ENCODE measurements at places on chromosomes 7 and 10.

DNA sequence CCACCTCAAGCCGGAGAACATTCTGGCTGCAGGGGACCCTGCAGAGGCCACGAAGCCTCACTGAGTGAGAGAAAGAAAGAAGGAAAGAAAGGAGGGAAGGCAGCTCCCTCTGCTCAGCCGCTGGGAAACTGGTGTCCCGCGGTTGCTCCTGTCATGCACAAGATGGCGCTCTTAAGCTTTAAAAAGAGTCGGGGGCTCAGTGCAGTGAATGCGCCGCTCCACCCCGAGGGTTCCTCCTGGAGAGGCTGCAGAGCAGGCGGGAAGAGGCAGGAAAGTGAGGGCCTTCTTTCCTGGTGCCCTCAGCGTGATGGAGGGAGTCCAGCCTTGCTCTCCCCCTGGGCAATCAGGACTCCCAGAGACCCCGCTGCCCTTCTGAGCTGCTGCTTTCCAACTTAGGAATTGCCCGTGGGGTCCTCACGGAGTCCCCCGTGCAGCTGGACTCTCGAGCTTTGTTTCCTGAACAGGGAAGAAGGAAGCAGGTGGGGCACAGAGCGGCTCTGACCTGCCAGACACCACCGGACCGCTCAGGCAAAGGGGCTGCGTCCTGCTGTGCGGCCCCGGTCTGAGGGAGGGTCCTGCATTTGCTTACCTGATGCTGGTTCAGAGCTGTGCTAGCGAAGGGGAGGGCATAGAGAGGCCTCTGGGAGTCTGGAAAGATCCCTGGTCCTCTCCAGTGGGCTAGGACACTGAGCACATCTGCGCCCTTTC lies 141.9 kb upstream of the MKI67 start:
- peak; percentile 24 for DNase-seq

GRCh38 chr10:1123198-1123597 lies 67.0 kb downstream of the WDR37 start:
- DNase-seq, result no peak

GRCh38 chr10:78515038-78515872 lies 481.6 kb downstream of the RPS24 start:
- no peak for DNase-seq

GRCh38 chr10:96410296-96410695 lies 51.5 kb upstream of the OPALIN start:
- DNase-seq, result no peak

DNA sequence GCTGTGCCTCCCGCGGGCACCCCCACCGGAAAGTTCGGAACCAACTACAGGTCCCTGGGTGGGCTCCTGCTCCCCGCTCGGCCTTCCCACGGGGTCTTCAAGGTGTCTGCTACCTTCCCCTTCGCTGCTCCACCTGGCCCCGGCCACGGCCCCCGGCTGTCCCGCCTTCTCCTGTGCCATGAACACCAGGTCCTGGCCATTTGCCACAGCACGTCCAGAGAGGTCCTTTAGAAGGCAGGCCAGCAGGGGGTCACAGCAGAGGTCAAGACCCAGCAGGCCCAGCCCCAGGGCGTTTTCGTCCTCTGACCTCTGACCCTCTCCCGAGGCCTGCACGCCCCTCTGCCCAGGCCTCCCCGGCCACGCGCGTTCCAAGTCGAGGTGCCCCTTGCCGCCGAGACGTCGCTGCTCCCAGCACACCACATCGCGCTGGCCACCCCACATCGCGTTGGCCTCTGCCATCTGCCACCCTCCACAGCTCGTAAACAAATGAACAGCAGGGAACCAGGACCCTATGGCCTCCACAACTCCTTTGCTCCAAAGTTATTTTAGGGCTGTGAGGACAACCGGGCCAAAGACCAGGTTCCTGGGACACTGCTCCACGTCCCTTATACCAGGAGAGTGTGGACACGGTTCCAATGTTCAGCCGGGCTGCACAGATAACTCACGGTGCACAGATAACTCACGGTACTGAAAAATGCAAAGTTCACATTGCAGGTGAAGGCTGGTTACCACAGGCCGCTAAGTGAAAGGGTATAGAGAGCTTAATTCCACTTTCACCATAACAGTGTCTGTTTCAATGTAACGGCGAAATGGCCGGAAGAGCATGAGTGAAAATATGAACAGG lies 74.3 kb downstream of the CFAP46 start:
- DNase-seq, result no peak

- peak; percentile 61 for DNase-seq
Observed at GRCh38 chr10:71268247-71268691, 50.8 kb upstream of the SLC29A3 start.

DNA sequence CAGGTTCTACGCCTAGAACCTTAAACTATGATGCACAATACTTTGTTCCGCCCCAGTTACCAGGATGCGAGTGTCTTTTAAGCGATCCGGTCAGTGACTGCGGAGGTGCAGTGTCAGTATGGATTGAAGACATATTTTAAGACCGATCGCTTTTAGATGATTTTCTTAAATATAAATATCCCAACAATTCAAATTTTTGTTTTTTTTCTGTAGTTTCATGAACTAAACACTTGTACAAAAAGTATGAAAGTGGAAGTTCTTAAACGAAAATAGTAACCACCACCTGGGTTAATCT lies 835 bp downstream of the COMMD3 start:
- DNase-seq, result no peak

- no peak for DNase-seq
Observed at GRCh38 chr10:100579261-100580090, 43.7 kb downstream of the HIF1AN start.

- DNase-seq, result no peak
Observed at GRCh38 chr7:138006106-138006505, 4.2 kb upstream of the CREB3L2 start.

- DNase-seq, result peak; percentile 9
Observed at GRCh38 chr7:45576249-45576929, 2.2 kb downstream of the ADCY1 start.

DNA sequence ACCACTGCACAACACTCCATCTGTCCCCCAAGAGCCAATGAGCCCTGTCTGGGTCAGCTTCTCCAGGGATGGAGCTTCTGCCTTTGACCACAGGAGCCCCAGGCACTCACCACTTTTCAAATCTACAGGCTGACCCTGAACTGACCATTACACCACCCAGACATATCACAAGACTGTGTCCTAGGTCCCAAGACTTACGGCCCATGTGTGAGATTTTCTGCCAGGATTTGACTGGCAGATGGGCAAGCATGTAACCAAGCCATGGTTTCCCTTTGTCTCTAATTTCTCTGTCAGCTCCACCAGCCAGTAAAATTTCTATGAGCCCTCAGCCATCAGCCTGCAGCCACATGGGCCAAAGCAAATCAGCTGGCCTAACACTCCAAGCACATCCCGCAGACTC lies 92.5 kb downstream of the SH3PXD2A start:
- DNase-seq, result no peak

DNA sequence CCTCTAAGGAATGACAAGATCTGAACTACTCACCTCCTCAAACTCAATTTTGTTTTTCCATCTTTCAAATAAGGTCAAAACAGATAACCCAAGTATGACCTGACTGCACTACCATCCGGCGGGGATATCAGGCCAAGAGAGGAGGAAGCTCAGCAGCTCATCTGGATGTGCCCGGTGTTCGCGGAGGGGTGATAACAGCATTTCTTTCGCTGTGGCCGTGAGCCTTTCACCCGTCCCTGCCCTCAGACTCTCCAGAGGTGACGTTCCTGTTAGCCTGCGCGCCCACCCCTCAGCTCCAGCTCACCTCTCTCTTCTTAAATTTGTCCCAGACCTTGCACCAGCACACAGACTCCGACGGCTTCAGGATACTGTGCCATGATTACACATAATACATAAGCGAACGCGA lies 526 bp downstream of the ZNF248 start:
- DNase-seq, result no peak

- DNase-seq, result no peak
Observed at GRCh38 chr10:114482480-114483304, 78.4 kb upstream of the AFAP1L2 start.

- no peak for DNase-seq
Observed at GRCh38 chr10:118607768-118608354, 12.4 kb upstream of the PRLHR start.

DNA sequence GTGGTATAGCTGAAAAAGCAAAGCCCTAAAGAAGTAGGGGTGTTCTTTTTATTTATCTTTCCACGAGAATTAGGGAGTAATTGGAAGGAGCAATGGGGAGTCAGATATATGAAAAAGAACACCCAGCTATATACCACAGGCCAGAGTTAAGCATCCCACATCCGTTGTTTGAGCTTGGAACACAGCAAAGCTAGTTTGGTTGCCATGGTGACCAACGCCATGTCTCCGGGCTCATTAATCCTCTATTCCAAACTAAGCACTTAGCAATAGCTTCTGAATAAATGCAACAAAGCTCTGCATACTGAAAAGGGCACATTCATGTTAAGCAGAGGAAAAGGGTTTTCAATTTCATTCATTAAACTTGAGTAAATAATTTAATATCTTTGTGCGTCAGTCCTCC lies 23.5 kb downstream of the ASB4 start:
- peak; percentile 56 for DNase-seq

DNA sequence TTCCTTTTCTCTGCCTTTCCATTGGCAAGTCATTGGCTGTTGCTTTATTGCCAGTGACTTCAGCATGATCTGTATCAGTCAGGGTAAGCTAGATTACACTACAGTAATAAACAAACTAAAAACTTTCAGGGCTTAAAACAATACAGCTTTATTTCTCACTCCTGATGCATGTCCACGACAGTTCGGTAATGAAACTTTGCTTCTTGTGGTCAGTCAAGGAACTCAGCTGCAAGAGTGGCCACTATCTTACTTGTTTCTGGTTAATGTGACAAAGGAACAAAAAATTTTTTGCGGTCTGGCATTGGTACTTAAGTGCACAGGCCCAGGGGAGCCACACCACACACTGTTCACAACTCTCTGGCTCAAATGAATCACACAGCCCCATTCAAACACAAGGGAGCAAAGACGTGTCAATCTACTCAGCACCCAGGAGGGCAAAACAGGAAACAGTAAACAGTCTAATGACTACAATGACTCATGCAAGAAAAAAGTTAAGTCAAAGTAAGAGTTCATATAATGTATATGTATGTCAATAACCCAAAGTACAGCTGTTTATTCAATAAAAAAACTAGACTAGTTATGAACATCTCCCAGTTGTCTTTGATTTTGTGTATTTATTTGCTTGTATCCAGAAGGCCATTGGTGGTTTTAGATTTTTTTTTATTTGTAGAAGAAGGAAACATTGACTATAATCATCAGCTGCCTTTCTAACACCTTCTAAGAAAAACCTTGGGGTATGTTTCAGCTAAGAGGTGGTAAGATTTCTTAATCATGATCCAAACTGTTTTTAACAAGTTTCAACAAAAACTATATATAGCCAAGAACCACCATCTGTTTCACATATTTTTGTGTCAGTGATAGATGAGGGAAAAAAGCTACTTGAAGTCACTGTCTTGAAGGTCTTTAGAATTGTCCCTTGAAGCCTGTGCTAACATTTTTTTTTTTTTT lies 134.4 kb upstream of the FAM3C start:
- DNase-seq, result peak; percentile 91

GRCh38 chr7:6637544-6638229 lies 569 bp downstream of the ZNF316 start:
- DNase-seq, result peak; percentile 20

- no peak for DNase-seq
Observed at GRCh38 chr7:149293338-149293737, 31.3 kb downstream of the ZNF783 start.

DNA sequence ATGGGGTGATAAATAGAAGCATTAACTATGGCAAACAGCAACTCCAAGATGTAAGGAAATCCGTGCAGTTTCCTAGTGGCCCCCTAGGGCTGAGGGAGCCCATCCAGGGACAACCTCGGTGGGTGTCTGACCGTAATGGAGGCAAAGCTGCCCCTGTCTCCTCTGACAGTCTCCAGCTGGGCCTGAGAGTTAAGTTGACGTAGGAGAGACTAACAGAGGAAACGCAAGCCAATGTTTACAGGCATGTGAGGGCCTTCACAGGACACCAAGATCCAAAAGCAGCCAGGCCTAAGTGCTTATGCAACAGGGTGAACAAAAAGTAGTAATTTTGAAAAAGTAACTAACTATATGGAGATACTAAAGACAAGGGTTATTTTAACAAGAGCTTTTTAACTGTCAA lies 330.0 kb upstream of the C7orf33 start:
- no peak for DNase-seq

- no peak for DNase-seq
Observed at GRCh38 chr10:62744136-62744535, 60.4 kb upstream of the ADO start.
